Stimulated activated CD8-positive, alpha-beta memory T cell treated with anti-CD3 and anti-CD28 coated beads, Interleukin-2, amount 100 ng/mL, for 1 hour (primary cell): ENCODE measurements at places on chromosomes 6 and 20.

DNA sequence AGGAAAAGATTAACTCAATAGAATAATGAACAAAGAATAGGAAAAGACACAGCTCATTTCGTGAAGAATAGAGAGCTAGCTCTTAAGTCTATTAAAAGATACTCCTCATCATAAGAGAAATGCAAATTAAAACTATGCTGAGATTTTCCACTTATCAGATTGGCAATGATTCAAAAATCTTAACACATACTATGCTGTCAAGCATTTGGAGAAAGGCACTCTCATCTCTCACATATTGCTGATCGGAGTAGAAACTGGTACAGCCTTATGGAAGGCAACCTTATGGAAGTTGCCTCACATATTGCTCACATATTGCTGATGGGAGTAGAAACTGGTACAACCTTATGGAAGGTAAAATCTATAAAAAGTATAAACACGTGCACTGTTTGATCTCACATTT, 21.4 kb upstream of the PLAGL1 start:
- DNase-seq, result no peak

DNA sequence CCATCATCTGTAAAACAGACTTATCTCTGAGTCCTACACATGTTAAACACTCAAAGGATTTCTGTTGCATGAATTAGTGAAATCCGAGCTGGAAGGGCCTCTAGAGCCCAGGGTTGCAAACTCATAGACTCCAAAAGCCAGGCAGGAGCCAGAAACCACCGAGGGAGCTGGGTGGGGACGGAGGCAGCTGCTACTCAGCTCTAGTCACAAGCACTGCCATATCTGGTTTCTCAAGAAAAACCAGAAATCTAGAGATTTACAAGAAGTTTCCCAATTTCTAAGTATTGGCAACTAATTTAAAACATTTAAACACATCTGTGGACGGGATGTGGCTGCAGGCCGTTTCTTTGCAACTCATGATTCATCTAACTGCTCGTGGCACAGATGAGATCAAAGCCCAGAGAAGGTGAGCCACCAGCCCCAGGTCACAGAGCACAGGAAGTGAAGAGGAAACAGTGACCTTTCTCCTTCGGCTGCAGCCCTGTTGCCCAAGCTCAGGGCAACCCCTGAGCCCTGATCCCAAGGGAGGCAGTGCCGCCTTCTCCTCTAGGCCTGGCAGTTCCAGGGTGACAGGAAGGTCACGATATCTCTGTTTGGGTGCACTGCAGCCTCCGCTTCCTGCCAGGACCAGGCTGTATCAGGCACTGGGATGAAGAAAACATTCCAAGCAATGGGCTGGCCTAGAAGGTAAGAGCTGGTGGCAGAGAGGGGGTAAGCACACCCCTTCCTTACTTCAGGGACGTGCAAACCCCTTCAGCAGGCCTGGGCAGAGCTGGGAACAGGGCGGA, 26.4 kb upstream of the PTGIS start:
- DNase-seq, result no peak

DNA sequence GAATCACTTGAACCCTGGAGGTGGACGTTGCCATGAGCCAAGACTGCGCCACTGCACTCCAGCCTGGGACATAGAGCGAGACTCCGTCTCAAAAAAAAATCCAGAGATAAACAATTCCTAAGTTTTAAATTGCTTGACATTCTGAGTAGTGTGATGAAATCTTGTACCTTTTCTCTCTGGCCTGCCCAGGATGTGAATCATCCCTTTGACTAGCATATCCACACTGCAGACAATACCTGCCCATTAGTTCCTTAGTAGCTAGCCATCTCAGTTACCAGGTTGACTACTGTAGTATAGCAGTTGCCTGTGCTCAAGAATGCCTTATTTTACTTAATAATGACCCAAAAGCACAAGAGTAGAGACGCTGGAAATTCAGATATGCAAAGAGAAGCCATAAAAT, 2.8 kb downstream of the ZFP57 start:
- no peak for DNase-seq

GRCh38 chr6:113909224-113909856, 52.2 kb downstream of the MARCKS start:
- DNase-seq, result no peak

DNA sequence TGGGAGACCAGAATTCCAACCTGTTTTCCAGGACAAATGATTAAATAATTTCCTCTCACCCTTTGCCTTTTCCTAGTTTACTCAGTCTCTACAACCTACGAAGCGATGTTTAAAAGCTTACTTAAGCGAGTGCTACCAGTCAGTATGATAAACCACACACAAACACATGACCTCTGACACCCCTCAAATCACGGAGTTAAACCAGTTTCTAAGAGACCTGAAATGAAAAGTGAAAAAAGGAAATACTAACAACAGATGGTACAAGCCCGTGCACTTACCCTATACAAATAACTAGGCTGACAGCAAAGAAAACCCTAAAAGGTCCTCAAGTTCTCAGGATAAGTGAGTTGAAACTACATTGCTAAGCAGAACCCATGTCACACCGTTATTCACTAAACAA, 7.7 kb downstream of the TNFRSF21 start:
- DNase-seq, result no peak

DNA sequence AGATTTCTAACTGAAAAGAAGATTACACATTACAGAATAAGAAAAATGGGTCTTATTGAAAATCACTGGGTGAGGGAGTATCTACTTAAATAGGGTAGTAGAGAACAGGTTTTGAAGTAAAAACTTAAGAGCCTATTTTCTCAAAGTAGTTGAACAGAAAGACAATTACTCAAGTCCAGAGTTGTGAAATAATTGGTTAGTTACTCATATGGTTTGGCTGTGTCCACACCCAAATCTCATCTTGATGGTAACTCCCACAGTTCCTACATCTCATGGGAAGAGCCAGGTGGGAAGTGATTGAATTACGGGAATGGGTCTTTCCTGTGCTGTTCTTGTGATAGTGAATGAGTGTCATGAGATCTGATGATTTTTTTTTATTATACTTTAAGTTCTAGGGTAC, 1035.3 kb upstream of the GJE1 start:
- no peak for DNase-seq

DNA sequence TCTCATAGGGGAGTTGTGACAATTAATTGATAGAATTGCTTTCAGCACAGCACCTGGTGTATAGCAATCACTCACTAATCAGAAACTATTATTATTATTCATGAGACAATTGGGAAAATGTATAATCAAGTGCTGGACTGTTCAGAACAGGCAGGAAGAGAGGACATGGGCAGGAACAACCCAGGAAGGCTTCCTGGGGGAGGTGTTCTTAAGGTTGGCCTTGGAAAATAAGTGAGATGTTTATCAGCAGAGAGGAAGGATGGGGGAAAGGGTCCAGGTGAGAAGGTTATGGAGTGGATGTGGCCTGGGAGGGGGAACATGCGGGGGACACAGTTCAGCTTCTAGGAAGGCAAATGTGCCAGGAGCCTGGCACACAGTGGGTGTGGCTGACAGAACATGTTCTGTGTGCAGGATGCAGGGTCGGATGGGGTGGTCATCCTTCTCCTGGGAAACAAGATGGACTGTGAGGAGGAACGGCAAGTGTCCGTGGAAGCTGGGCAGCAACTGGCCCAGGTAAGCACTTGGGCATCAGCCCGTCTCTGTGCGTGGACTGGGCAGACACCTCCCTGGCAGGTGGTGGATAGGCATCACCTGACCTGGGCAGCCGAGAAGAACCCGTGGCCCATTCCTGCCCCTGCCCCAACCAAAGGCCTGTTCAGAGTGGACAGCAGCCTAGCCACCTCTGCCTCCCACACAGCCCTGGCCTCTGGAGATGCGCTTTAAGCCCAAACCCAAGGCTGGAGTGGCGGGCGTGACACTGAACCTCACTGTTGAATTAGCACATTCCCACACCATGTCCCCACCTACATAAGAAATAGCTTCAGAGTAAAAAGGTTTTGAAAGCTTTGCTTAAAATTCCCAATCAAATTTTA, 30.9 kb downstream of the RAB44 start:
- no peak for DNase-seq

- DNase-seq, result no peak
These were observed 4.6 kb upstream of the TSPYL4 start for GRCh38 chr6:116258520-116258919.

DNA sequence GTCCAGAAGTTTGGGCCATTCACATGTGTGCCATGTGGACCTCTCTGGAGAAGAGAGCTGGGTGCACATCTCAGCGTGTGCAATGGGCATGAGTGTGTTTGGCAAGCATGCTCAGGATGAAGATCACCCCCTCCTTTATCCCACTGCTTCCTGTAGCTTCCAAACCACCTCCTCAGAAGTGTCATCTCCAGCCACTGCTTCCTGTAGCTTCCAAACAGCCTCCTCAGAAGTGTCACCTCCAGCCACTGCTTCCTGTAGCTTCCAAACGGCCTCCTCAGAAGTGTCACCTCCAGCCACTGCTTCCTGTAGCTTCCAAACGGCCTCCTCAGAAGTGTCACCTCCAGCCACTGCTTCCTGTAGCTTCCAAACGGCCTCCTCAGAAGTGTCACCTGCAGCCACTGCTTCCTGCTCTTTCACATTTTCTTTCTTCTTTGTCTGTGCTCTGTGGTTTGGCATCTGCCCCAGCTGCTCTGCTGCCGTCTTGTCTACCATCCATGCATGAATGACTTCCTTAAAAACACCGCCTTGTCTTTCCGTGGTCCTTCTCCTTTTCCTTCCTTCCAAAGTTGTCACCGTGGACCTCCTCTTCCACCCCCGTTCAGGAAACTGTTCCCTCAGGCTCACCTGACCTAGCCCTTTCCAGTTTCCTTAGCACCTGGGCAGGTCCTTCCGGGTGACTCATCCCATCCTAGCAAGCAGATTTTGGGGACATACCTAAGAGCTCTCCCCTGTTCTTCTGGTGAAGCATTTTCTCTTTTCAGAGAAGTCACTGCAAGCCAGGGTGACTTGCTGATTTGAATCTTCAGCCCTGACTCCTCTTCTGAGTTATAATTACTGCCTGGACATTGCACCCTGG, 43.5 kb upstream of the TIAM2 start:
- DNase-seq, result no peak

GRCh38 chr6:110662490-110663211, 152.6 kb downstream of the CDK19 start:
- DNase-seq, result no peak

DNA sequence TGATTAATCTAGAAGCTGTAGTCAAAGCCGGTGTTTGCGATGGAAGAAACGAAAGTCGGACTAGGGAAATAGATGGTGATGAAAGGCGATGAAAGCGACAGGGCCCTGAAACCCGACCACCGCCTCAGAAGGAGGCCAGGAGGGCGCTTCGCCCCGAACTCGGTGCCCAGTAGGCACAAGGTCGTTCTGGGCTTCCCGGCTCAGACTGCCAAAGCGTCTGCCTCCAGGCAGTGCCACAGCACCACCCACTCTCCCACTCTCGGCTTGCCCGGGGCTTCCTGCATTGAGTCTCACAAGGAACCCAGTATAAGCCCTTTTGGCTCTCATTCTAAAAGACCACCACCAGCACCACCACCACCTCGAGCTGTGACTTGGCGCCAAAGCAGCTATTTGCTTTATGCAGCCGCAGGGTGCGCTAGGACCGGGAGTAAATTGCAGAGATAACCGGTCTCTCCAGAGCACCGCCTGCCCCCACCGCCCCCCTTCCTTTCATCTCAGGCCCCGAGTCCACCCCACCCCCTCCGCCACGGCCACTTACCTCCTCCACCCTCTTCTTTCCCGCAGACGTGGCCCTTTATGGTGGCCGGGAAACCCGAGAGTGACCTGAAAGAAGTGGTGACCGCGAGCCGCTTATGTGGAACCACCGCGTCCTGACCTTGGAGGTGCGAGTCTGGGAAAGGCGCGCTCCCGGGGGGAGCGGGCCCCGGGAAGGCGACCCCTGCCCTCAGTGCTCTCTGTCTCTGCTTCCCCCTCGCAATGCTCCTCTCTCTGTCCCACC, 2.4 kb downstream of the TCF21 start:
- DNase-seq, result no peak

GRCh38 chr6:72422171-72422570, 199.7 kb upstream of the KCNQ5 start:
- DNase-seq, result no peak

GRCh38 chr6:81128671-81129070, 623.8 kb downstream of the TENT5A start:
- no peak for DNase-seq

DNA sequence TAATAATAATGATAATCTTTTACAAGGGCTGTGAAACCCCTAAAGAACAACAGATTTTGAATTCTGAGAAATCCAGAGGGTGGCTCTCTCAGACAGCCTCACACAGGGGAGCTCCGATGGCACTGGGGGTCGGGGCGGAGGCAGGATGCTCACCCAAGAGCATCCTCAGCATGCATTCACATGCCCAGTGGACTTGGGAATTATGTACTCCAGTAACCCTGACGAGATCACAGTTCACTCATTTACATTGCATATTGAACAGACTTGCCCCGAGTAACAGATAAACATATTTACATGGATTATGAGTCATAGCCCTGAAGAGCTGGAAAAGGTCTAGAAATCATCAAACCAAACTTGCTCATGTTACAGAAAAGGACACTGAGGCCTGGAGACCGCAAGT, 482.7 kb upstream of the JARID2 start:
- no peak for DNase-seq

DNA sequence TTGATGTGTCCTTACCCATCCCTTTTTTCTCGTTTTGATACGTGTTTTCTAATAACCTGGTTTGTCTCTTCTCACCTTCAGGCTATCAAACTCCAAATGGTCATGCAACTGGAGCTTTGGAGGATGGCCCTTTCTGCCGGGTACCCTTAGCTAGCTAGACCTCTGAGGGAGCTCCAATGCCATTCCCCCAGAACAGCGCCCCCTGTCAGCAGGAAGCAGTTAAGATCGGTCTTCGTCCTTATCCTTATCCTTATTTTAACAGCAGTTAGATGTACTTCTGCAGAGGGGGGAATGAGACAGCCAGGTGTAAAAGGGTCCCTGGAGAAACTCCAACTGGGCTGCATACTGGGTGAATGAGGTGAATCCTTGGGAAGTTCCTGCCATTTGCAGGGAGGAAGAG, 37.2 kb downstream of the SEL1L2 start:
- DNase-seq, result no peak

- DNase-seq, result no peak
These were observed 18.4 kb downstream of the POPDC3 start for GRCh38 chr6:105161421-105161820.

DNA sequence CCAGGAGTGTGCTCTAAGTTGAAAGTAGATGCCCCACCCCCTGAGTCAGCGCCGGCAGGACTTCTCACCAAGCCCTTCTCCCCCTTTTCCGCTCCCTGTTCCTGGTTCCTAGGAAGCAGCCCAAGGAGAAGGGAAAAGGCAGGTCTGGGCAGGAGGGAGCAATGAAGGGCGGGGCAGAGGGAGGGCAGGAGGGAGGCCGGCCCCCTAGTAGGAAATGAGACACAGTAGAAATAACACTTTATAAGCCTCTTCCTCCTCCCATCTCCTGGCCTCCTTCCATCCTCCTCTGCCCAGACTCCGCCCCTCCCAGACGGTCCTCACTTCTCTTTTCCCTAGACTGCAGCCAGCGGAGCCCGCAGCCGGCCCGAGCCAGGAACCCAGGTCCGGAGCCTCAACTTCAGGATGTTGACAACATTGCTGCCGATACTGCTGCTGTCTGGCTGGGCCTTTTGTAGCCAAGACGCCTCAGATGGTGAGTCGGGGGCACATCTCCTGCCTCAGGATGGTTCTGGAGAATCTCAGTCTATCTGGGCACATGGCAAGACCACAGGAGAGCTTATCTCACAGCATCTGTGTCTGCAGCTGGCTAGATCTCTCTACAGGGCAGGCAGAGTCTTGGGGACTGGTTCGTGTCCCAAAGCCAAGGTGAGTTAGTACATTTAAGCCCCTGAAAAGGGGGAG, at the start of gene PROCR:
Gene PROCR (plus strand): TSS at position 320 of the 681 bp plus-strand sequence. CDS start 83 bp downstream, at position 403.
- no peak for DNase-seq

GRCh38 chr6:134853111-134854055, 96.5 kb downstream of the ALDH8A1 start:
- no peak for DNase-seq

GRCh38 chr20:5216663-5217062, 89.9 kb downstream of the CDS2 start:
- DNase-seq, result no peak

GRCh38 chr6:29509239-29509638, 21.5 kb upstream of the MAS1L start:
- no peak for DNase-seq
